ENCODE measurements at places on chromosomes 2 and 18.

DNA sequence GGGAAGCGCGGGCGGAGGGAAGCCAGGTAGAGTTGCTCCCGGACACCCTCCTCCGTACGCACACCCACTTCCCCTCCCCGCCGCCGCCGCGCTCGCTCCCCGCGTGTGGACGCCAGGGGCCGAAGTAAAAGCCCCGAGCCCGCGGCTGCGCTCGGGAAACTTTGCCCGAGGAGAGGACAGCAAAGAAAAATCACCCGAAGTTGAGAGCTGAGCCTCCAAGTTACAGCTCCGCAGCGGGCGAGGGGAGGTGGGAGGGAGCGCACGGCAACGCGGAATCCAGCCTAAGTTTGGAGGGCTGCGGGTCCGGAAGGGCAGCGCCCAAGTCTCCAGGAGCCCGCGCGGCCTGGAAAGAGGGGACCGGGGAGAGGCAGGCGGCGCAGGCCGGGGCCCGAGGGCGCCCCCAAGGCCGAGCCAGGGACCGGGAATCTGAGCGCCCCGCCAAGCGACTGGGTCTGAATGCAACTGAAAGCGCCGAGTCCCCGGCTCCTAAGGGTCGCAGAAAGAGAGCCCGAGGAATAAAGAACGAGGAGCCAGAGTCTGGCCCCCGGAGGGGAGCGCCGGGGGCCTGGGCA lies 706 bp upstream of the BCL11A start:
- no peak for DNase-seq

- DNase-seq = no peak
Observed at GRCh38 chr2:23689891-23690290, 237.0 kb downstream of the ATAD2B start.

GRCh38 chr18:2486426-2486825 lies 84.9 kb downstream of the METTL4 start:
- no peak for DNase-seq

DNA sequence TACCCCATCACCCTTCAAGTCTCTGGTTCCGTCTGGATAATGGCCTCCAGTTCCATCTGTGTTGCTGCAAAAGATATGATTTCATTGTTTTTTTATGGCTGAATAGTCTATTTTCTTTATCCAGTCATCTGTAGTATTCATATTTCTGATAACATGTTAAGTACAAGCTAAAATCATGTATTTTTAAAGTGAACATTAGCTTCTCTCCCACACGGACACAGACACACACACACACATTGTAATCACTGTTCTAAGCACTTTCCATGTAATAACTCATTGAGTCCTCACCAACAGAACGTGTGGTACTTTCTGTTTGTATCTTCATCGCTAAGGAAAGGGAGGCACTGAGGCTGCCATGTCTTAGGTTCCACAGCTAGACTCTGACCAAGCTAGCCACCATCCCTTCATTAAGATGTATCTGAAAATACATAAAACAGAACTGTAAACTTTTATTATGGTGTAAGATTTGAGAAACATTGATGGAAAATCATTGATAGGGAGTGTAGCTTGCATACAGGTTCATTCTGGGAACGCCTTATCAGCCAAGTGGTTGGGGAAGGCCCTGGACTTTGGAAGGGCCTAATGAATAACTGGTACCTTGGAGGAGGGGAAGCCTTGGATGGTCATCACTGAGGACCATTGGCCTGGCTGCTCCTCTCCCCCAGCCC lies 8.1 kb downstream of the NCK2 start:
- DNase-seq = no peak

- no peak for DNase-seq
Observed at GRCh38 chr2:184304006-184304405, 294.3 kb upstream of the ZNF804A start.

DNA sequence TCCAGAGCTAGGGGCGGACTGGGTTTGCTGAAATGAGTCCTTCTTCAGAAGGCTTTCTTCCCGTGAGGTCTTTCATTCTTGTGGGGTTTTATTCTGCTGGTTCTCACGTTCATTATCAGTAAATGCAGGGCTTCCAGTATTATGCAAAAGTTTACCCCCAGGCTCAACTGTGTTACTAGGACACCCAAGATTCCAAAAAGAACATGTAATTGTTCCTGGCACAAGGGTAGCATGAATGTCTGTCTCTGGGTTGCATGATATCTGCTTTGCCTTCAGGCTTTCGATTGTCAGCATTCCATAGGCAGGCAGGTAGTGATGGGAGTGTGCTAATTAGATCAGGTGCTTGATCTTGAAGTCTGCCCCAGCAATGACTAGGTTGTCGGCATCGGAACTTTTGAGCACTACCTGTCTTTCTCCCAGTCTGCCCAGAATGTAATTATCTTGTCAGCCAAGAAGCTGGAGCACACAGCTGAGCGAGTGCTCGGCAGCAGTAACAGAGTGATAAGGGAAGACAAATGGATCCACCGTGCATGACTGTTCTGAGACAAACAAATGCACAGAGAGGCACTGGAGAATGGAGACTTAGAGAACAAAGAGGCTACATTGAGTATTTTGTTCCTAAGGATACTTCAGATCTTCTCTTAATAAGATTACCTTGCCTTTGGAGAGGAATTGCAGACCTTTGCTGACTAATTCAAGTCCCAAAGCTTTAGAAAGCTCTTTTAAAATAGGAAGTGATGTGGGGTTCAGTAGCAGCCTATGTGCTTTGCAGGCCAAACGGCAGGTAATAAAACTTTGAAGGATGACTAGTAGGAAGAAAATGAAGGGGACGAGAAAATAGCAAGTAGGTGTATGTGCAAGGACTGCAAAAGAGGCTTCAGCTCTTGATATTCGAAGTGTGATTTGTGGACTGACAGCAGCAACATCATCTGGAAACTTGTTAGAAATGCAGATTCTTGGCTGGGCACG lies 41.9 kb downstream of the ITGB6 start:
- DNase-seq = no peak

GRCh38 chr2:190837420-190837819 lies 43.2 kb upstream of the GLS start:
- no peak for DNase-seq

GRCh38 chr2:144233733-144234541 lies 286.0 kb downstream of the ZEB2 start:
- no peak for DNase-seq

GRCh38 chr2:17821535-17822444 lies 5.5 kb downstream of the MSGN1 start:
- DNase-seq = no peak

DNA sequence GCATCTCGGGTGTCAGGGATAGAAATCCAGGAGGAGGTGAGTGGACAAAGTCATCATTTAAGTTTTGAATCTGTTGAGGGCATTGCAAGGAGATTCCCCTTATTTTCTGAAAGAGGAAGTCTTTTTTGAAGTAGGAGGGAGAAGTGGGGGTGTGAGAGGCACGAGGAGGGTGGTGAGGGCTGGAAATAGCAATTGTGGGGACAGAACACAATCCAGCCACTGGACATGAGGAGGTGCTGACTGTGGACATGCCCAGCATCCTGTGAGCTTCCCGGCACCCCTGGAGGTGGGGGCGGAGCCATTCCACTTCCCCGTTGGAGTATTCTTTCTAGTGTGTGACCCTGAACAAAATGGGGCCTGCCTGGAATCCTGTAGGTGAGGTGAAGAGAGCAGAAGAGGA lies 310.7 kb upstream of the EPAS1 start:
- DNase-seq = no peak

DNA sequence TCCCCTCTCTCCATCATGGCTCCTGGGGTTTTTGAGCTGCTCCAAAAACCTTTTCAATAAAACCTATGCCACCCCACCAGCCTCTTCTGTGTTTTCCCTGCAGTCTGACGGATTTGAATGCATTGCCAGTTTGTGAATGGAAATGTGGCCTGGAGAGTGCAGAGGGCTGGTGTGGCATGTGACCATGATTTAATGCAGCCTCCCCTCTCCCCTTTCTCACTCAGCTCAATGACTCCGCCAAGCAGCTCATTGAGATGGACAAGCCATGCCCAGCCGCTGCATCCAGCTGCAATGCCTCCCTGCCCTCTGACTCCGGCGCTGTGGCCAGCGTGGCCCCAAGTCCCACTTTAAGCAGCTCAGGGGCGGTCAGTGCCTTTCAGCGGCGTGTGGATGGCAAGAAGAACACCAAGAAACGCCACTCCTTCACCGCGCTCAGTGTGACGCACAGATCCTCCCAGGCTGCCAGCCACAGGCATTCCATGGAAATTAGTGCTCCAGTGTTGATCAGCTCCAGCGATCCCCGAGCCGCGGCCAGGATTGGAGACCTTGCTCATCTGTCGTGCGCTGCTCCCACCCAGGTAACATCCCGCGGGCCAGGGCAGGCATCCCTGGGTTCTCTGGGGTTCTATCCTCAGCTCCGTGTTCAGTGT lies 215.3 kb downstream of the SEPTIN10 start:
- no peak for DNase-seq

- no peak for DNase-seq
Observed at GRCh38 chr18:2891526-2892431, 45.0 kb downstream of the EMILIN2 start.

- no peak for DNase-seq
Observed at GRCh38 chr18:26097563-26097962, 7.2 kb upstream of the SS18 start.

GRCh38 chr2:236558993-236559978 lies 10.3 kb upstream of the ACKR3 start:
- DNase-seq = no peak

DNA sequence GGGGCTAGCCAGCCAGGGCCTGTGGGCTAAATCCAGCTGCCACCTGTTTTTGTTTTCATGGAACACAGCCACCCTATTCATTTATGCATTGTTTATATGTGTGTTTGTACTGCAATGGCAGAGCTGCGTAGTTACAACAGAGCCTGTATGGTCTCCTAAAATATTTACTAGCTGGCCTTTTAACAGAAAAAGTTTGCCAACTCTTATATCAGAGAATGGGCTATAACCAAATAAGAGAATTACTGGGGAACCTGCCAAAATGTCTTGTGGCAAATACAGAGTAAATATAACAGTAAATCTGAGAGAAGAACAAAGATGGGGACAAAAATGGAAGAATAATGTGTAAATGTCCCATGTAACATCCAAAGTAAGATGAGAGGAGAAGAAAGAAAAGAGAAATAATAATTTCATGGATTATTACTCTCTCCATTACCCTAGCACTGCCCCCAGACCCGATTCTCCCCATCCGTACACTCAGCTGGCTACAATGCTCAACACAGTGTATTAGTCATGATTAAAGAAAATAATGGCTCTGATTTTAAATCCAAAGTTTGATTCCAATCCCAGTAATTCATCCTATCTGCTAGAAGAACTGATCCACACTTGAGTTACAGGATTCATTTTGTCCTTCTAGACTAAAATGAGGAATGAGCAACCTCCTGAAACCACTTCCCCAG lies 249.3 kb downstream of the LRATD1 start:
- DNase-seq = no peak

DNA sequence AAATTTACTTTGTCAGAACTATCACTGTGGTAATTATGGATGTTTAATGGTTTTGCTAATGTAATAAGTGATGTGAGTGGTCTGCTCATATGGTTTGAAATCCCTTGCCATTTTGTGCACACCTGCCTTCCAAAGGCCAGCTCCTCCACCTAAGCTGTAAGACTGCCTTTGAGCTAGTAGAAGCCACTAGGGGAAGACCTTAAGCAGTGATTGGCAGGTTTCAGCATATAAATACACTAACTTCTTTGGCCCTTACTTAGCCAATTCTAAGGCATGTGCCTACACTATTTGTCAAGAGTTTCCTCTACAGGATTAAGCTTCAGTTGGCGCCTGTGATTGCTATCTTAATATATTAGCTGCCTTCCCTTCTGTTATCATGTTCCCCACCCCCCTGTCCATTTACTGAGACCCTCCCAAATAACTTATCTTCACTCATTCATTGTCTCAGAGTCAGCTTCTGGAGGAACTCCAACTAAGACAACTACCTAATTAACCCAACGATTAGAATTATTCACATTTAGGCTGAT lies 141.1 kb downstream of the MBD5 start:
- no peak for DNase-seq

- no peak for DNase-seq
Observed at GRCh38 chr2:207073412-207073800, 92.3 kb downstream of the KLF7 start.

DNA sequence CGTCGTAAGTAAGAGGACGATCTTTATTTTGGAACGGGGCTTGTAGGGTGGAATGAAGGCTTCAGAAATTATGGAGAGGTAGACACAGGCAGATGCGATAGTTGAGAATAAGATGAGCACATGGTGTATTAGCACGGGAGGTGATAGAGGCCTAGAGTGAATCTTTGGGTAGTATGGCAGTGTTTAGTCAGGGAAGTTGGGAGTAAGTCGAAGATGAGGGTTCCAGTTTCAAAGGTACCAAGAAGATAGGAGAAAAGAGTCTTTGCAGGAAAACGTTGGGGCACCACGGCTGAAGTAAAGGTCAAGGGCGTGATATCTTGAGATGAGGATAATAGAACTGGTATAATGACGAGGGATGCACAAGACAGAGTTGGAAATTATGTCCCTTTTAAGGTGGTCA lies 654 bp downstream of the PIK3C3 start:
- no peak for DNase-seq

DNA sequence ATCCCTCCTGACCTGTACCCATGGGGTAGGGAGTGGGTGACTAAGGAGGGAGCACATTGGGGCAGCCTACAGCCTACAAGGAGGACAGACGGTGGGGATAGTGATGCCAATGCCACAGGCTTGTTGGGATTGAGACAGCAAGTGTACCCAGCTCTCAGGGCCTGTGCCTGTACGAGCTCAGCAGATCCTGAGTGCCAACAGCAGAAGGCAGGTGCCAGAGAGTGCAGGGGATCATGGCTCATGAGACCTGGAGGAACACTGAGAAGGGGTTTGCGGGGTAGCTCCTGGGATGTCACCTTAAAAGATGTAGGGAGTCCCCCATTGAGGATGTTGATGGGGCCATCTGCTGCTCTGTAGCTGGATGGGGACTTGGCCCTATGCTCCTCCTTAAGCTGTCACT lies 10.3 kb upstream of the SNED1 start:
- DNase-seq = no peak

DNA sequence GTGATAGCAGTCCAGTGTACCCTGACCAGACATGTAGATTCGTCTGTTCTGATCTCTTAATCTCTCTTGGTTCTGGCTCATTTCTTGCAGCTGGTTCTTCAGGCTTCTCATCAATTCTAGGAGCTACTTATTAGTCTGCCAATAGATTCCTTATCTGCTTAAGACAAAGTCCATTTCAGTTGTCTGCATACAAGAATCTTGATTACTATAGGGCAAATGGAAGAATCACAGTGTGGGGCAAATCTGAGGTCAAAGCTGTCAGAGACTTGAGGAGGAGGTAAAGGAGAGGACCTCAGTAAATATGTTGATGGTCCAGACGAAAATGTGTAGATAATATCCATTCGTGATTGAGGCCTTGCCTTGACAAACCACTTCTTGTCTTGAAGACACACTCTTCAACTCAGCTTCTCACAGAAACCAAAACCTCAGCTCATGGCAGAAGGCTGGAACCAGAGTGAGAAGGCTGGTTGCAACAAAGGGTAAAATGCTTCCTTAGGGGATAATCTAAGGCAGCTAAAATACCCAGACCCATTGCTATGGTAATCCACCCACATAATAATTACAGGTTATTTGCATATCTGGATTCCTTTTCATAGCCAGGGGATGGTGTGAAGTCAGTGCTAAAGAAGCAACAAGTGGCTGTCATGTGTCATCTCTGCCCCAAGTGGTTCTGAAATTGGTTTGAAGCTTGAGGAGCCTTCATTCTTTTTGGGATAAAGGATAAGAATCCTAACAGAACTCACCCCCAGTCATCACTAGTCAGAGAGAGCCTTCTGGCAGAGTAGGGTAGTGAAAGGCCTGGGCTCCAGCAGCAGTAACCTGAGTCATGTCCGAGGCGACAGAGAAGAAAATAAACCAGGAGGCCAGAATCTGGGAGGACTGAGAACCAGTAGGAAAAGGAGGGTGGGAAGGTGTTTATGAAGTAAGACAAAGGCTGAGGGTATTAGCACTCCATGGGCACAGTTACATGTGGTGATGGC lies 29.2 kb upstream of the PELI1 start:
- no peak for DNase-seq

- no peak for DNase-seq
Observed at GRCh38 chr2:32485399-32485798, 128.6 kb downstream of the BIRC6 start.
